ENCODE measurements at places on chromosomes 2 and 18. TPM values are rescaled to one million over a fixed set of nuclear protein-coding genes. Genes with fewer than 3 reads are reported as not detected.

DNA sequence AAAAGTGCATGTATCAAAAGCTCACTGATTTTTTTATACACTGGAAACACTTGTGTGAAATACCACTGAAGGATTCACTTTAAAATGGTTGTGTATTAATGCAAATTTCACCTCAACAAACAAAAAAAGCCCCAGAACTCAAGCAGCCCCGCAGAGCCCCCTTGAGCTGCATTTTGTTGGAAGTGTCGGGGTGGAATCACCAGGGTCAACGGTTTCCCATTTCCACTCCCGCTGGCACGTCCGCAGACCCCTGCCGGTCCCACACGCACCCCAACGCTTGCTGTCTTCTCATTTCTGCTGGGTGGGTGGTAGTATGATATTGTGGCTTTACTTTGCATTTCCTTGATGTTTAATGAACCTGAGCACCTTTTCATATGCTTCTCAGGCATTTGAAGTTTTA, 239.7 kb downstream of the FAM210A start:
- no peak for DNase-seq

- DNase-seq, result no peak
Observed at GRCh38 chr18:44927127-44927849, 246.6 kb downstream of the SETBP1 start.

- no peak for DNase-seq
Observed at GRCh38 chr18:23351521-23351920, 101.6 kb upstream of the RIOK3 start.

Gene RESP18
- total RNA-seq, result not detected

GRCh38 chr18:45282101-45282812, 333.0 kb upstream of the SLC14A2 start:
- no peak for DNase-seq

GRCh38 chr18:2854875-2855274, 8.1 kb downstream of the EMILIN2 start:
- DNase-seq, result no peak

DNA sequence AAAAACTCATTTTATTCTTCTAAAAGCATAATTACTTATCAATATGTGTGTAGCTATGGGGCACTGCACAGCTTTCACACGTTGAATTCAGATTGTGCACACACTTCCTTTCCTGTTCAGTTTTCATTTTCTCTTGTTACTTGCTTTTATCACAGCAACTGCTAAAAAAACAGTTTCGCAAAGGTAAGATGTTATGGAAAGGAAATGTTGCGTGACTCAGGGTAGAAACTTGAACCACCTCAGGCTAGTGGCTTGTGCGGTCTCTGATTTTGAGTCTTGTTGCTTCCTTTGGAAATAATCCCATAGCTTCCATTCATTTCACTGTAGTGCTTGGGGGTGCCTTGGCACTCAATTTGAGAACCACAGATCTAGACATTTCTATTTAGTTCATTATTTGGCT, 171.9 kb downstream of the FMNL2 start:
- DNase-seq, result no peak

GRCh38 chr2:11814979-11815510, 68.6 kb downstream of the LPIN1 start:
- no peak for DNase-seq

Gene ARMC9
- 35.2 TPM for total RNA-seq

Gene UGT1A4
- not detected for total RNA-seq

Gene MREG
- 10.4 TPM for total RNA-seq

GRCh38 chr18:57853864-57854263, 50.7 kb upstream of the ATP8B1 start:
- no peak for DNase-seq
